ENCODE measurements at places on chromosomes 6 and 20.

GRCh38 chr6:106918115-106918514 lies 56.4 kb downstream of the CD24 start:
- no peak for DNase-seq

DNA sequence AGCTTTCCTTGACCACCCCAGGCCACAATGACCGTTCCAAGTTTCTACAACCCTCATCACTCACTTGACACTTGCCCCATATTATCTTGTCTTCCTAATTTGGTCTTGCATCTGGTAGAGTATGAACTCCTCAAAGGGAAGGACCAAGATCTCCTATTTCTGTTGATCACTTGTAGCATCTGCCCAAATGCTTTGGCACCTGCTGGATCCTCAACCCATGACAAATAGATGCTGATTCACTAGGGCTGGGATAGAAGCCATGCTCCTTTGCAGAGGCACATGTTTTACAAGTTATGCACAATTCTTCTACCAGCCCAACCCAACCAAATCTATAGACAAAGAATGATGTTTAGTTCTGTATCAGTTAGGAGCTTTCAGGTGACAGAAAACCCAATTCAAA lies 110.7 kb downstream of the UNC5CL start:
- DNase-seq: no peak

DNA sequence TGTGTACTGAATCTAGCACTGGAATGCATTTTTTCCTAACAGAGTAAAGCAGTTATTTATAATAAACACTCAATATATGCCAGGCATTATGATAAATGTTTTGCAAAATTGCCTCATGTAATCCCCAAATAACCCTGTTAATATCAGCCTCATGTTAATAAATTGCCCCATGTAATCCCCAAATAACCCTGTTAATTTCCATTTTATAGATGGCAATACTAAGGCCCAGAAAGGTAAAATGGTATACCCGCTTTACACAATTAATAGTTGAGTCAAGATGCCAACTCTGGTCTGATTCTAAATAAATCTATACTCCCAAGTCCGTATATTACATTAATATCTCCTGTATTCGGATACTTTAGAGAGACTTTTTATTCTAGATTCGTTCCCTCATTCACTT lies 6.3 kb downstream of the MYB start:
- no peak for DNase-seq

DNA sequence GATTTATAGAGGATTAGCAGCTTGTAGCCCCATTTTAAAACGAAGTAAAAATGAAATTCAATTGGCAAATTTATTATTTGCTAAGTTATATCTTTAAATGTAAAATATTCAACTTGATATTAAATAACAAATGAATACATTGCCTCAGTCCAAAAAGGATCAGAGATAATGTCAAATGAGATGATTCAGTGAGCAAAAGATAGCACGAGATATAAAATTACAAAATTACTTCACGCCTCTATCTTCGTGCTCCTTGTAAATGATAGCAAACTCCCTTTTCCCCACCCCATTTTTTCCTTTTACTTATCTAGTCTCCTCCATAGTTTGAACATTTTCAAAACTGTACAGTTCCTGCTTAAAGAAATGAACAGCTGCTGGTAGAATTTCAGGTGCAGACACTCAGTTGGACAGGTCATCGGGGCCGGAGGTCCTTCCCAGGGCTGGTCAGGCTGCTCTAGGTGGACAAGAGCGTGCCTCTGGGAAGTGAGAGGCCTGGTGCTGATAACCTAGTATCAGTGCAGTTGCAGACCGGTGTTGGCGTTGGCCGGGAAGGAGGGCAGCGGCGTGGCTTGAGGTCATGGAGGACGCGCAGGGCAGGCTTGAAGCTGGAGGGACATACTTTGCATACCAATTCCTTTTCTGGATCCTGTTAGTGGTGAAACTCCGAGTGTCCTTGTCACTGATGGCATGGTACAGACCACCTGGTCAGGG lies 83.9 kb downstream of the CDC5L start:
- DNase-seq: peak; percentile 94

DNA sequence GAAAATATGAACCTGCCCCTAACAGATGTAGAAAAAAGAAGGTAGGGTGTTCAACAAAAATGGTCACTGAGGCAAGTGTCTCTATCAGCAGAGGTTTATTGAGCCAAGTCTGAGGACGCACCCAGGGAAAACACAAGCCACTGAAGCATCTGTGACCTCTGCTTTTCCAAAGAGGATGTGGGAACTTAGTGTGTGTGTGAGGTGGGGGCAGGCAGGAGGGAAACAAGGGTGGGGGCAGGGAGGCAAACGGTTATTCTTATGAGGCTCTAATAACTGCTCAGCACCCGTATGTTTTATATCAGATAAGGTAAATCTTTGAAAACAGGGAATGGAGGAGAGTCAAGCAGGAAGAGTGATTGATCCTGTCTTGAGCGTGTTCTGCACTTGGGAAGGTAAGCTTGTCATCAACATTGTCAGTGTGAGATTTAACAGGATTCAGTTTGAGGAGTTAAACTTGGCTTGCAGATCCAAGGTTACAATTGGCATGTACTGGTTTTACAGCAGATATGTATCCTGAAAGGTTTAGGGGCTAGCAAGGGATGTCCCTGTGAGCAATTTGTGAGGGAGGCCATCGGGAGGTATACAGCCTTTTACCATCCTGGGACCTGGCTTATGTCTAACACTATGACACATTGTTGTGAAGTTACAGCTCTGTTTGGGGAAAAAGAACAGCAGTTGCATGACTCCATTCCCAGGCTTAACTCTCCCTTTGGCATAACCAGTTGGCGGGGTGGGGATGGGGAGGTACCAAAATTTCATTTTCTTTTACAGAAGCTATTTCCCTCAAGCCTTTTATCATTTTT lies 33.7 kb downstream of the NINL start:
- DNase-seq: no peak

DNA sequence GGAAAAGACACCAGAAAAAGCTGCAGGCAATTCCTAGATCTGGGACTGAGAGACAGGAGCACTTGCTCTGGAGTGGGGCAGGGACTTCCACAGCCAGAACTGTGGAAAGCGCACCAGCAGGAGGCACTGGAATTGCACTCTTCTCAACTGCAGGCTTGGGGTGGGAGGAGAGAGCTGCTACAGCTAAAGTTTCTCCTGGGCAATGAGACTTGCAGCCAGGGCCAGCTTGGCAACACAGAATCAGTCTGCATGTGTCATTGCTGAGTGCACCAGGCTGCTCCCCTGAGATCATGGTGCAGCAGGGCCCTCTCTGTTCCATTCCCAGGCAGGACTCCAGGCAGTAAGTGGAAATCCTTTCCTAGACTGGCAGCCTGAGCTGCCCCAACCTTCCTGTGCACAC lies 145.8 kb downstream of the INSM1 start:
- no peak for DNase-seq

- peak; percentile 52 for DNase-seq
Measured at GRCh38 chr6:43978473-43979346, 148.5 kb downstream of the MRPL14 start.

DNA sequence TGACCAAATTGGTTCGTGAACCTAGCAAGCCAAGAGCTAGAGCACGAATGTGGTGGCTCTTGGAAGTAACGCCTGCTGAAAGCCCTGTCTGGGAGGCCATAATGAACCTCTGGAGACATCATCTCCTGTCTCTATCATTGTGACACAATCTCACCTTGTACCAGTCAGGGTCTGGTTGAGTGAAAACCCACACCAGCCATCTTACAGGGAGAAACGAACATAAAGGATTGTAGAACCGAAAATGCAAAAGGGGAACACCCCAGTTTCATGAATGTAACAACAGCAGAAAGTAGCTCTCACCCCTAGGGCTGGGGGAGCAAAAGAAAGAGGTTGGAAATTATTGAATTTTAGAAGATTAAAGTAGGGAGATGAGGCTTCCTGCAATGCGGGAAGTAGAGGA lies 50.9 kb upstream of the TAB2 start:
- no peak for DNase-seq

- no peak for DNase-seq
Measured at GRCh38 chr20:44400671-44400969, 45.1 kb downstream of the HNF4A start.

- DNase-seq: peak; percentile 20
Measured at GRCh38 chr6:108914235-108915022, 66.2 kb downstream of the ARMC2 start.

GRCh38 chr6:146590492-146590891 lies 8.3 kb upstream of the ADGB start:
- DNase-seq: peak; percentile 22

- DNase-seq: no peak
Measured at GRCh38 chr20:22686097-22686496, 101.7 kb upstream of the FOXA2 start.

GRCh38 chr6:82862543-82862942 lies 203.1 kb downstream of the UBE3D start:
- DNase-seq: peak; percentile 31

DNA sequence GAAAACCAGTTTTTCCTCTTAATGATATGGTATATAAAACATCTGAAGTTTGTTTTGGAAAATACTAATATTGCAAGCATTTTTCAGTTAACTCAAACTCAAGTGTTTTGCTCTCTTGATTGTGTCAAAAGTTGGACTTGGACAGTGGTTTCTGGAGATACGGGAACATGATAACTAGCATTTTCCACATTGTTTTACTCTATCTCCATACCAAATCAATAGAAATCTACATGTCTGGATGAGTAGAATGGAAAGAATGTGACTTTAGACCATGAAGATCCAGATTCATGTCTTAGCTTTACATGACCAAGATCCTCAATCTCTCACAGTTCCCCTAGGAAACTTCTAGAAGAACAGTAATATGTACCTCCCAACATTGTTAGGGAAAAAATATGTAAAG lies 22.2 kb upstream of the FBXO30 start:
- peak; percentile 96 for DNase-seq

DNA sequence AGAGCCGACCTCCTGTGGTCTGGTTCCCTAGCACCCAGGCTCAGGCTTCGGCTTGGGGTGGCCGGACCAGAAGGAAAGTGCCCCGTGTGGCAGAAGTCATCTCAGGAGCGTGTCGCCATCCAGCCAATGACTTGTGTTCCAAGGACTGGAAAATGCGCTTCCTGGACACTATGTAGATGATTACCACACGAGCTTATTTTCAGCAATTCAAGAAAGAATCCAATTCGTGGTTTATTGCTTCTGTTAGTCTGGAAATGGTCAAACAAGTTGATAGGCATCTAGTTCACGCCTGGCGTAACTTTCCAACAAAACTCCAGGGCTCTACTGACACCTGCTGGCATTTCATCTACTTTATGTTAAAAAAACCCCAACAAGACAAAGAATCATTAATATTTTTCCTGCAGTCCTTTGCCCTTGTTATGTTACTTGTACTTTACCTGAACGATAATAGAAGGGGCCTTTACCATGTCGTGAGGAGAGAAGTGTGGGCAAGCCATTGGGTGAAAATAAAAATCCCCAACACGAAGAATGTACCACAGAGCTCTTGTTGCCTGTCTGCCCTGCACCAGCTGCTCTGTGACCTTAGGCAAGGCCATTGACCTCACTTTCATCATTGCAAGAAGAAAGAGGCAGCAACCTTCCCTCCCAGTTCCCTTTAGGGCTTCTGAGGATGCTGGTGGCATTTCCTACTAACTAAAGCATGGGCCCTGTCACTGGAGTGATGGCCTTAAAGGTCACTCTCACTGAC lies 154.7 kb upstream of the LAMP5 start:
- peak; percentile 42 for DNase-seq

DNA sequence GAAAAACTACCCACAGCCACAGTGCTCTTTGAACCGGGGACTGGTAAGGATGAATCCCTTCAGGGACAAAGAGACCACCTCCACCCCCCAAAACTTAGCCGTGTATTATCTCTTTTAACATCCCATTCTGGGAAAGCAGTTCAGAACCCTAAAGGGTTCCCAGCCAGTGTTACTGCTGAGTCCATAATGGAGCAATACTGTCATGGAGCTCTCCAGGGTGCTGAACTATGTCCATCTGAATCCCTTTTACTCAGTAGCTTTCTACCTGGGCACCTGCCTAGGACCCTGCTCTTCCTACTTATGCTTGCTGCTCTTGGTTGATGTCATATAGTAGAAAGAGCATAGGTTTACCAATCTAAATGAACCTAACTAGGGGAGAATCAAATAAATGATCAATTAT lies 22.3 kb upstream of the SAYSD1 start:
- DNase-seq: peak; percentile 85

- DNase-seq: no peak
Measured at GRCh38 chr6:32045811-32046449, 7.7 kb downstream of the CYP21A2 start.

Measured in trophoblast cell (in vitro differentiated cells and primary cell).